ENCODE measurements at places on chromosomes 3 and 15.
A peak's percentile ranks its signal among the peaks of the same experiment; 100 is the strongest.

GRCh38 chr3:124034016-124034843 lies 42.3 kb upstream of the ROPN1 start:
- DNase-seq: no peak

DNA sequence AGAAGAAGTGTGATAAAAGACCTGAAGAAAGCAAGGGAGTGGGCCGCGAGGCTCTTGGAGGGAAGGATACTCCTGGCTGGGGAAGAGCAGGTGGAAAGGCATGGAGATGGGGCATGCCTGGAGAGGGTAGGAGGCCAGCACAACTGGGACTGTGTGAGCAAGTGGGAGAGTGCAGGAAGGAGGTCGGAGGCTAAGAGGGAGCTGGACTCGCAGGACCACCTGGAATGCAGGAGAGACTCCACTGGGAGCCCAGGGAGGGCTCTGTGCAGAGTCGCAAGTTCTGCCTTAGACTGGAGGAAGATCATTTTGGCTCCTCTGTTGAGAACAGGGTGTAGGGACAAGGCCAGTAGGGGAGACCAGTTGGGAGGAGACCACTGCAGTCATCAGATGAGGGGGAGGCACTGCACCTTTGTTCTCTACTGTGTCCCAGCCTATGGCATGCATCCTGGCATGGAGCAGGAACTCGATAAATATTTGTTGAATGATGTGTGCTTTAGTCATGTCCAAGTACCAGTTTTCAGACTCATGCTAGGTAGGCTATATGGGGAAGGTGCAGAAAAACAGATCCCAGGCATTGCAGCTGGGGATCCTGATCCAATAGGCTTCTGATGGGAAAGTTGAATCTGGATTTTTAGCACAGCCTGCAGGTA lies 13.7 kb downstream of the FAM107A start:
- no peak for DNase-seq

DNA sequence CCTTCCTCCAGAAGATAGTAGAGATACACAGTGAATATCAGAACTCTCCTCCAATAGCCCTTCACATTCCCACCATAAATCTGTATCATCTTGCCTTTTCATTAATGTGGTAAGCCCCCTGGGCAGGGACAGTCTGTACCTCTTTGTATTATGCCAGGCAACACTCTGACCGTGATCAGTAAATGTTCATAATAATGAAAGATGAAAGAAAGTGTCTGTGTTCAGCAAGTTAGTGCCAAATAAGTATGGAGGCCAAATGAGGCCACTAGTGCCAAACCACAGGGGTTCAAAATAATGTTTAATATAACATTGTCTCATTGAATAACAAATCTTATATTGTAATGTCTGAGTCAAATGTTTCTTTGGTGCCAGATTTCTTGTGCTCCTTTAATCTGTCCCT lies 104.3 kb downstream of the CMSS1 start:
- no peak for DNase-seq

- DNase-seq: no peak
Measured at GRCh38 chr3:16146015-16146730, 28.3 kb upstream of the GALNT15 start.

- DNase-seq: no peak
Measured at GRCh38 chr15:57333487-57333886, 42.8 kb upstream of the CGNL1 start.

DNA sequence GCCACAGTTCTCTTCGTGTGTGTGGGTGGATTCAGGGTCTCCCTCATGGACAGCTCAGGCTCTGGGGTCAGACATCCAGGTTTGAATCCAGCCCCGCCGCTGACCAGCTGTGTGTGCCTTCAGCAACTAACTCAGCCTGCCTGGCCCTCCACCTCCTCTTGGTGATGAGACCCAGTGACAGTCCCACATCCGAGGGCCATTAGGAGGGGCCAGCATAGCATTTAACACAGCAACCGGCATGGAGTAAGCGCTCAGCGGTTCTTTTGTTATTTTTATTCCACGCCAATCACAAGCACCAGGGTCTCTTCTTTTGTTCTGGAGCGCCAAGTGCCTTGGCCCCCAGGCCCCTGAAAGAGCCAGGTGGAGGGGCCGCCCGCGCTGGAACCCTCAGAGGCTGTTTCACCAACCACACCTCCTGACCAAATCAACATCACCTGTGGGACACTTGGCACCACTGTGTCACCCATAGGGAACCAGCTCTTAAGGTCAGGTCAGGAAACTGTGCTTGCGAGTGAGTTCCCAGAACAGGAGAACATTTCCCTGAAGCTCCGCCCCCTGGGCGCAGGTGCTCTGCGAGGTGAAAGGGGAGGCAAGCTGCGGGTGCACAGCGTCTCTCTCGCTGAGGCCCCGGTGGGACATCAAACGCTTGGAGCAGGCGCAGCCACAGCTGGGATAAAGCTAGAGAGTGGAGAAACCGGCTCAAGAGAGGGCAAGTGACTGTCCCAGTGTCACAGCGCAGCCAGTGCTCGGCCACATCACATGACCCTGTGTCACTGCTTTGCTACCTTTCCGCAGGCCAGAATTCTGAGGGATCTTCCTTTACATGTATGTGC lies 311.3 kb downstream of the UACA start:
- DNase-seq: peak; percentile 34

GRCh38 chr15:90402223-90402622 lies 14.2 kb downstream of the IQGAP1 start:
- no peak for DNase-seq

GRCh38 chr3:197674741-197675562 lies 61.8 kb downstream of the RUBCN start:
- no peak for DNase-seq

GRCh38 chr3:43097400-43098080 lies 8.3 kb downstream of the POMGNT2 start:
- DNase-seq: no peak

- no peak for DNase-seq
Measured at GRCh38 chr3:43923104-43923882, 232.6 kb downstream of the ABHD5 start.

DNA sequence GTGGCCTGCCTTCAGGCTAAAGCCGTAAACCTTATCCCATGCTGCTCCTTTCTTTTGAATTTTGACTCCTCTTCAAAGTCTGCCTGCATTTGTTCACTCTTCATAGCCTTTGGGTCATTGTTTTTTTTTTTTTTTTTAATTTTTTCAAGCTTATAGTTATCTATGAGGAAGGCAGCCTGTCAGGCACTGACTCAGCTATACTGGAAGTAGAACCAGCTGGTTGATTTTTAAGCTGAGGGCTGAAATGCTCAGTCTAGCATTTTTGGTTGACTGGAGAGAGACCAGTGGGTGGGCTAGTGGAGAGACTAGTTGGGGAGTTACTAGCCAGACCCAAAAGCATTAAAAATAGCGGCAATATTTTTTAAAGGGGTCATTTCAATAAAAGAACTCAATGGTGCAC lies 44.1 kb downstream of the C3orf20 start:
- DNase-seq: no peak

Measured in activated T-helper 1 cell treated with Interleukin-2 at 50 U/mL for 16 hours (primary cell).